Activated T-cell treated with anti-CD3 and anti-CD28 coated beads, Interleukin-2, amount 50 U/mL, for 4 hours (primary cell): ENCODE measurements at places on chromosomes 2 and 18. TPM values are rescaled to one million over a fixed set of nuclear protein-coding genes. Genes with fewer than 3 reads are reported as not detected.

Gene ACMSD
- total RNA-seq: not detected

DNA sequence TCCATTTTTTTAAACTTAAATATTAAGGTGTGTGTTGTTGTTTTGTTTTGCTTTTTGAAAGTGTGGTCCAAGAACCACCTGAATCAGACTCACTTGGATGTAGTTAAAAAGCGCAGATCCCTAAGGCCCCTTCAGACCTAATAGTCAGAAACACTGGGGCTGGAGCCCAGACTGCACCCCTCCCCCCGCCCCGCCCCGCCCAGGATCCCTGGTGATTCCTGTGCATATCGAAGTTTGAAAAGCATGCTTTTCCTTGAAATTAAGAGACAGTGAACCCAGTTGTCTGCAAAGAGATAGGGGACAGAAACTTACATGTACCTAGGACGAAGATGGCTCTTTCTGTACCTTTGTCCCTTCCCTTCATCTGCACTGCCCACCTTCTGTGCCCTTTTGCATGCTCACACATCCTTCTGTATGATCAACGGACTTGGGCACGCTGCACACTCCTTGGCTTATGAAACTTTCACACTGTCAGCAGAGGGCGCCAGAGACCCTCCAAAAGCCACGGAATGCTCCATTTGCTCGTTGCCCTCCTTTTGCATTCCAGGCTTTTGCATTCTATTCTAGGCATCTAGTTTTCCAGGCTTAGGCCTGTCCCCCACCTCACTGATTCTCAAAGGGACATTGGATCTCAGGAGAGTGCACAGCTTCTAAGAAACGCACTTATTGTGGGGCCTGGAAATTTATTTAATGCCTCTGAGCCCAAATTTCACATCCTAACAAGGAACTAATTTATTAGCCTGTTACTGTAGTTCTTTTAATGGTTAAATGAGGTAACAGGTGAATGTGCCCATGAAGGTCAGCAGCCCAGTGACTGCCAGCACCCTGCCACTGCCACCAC lies 32.8 kb upstream of the SLC14A1 start:
- peak; percentile 77 for DNase-seq

Gene KCNG2
- not detected for total RNA-seq

- no peak for DNase-seq
These were observed 265.9 kb downstream of the TFCP2L1 start for GRCh38 chr2:121019071-121019470.

- no peak for DNase-seq
These were observed 15.2 kb downstream of the SMAD2 start for GRCh38 chr18:47915229-47915628.

DNA sequence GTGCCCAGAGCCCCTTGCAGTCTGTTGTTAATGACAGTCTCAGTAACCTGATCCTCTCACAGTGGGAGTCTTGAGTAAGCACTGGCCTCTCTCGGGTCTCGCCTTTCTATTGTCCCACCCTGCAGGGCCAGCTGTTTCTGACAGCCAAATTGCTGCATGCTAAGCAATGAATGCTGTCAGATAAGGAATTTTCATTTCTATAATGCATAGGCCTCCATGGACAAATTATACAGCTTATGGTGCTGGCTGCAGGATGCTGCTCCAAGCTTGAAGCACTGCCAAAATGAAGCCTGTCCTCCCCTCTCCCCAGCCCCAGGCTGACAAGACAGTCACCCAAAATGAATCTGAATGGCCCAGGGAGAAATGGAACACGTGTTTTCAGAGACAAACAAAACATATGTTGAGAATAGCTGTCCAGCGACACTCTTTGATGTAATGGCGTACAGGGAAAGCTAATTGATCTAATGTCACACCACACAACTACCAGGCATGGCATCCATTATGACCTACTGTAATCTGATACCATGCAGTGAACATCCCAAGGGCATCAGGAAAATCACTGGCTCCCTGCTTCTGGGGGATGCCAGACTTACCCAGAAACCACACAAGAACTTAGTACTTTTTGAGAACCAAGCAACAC lies 36.8 kb downstream of the ACVR1 start:
- DNase-seq: no peak

Gene AQP12B
- total RNA-seq: not detected

DNA sequence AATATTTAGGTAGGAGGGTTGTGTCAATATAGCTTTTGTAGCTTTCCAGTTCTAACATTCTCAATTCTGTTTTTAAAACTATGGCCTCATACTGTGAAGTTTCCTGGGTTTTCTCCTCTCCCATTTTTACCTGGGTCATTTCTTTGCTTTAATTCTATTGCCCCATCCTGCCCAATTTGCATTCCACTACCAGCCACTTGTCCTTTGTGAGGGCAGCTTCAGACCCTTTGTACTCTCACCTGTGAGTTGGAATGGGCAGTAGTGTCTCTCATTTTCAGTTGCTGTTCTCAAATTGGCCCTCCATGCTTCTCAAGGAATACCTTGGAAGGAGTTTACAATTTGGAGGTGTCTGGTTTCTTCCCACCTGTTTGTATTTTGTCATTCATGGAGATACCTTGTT lies 108.4 kb downstream of the CAMKMT start:
- no peak for DNase-seq
